ENCODE measurements at places on chromosomes 2 and 18.

GRCh38 chr18:5415665-5416064, 120.1 kb upstream of the ZBTB14 start:
- no peaks in the 10 kb centered on the region for H3K27me3 ChIP-seq
- DNase-seq, result no peak
- H3K36me3 ChIP-seq, result no peaks in the 10 kb centered on the region
- H3K27ac ChIP-seq, result peak overlapping the region; percentile 9
- peaks cover 34% of the 10 kb centered on the region for H3K4me1 ChIP-seq

GRCh38 chr2:8134985-8135682, 546.7 kb upstream of the ID2 start:
- peaks cover 18% of the 10 kb centered on the region for H3K4me1 ChIP-seq
- no peak for DNase-seq
- H3K27ac ChIP-seq, result peak overlapping the region; percentile 22
- no peak overlapping the region for H3K4me3 ChIP-seq
- no peaks in the 10 kb centered on the region for H3K27me3 ChIP-seq

- peaks cover 22% of the 10 kb centered on the region for H3K27me3 ChIP-seq
- no peak for DNase-seq
- H3K4me3 ChIP-seq, result peak overlapping the region; percentile 95
- no peaks in the 10 kb centered on the region for H3K36me3 ChIP-seq
- peak overlapping the region; percentile 90 for H3K27ac ChIP-seq
Observed at GRCh38 chr2:206275312-206276055, 1.0 kb downstream of the ZDBF2 start.

- no peaks in the 10 kb centered on the region for H3K36me3 ChIP-seq
- H3K27ac ChIP-seq, result no peak overlapping the region
- no peak for DNase-seq
Observed at GRCh38 chr2:200068642-200069041, 113.3 kb downstream of the MAIP1 start.

DNA sequence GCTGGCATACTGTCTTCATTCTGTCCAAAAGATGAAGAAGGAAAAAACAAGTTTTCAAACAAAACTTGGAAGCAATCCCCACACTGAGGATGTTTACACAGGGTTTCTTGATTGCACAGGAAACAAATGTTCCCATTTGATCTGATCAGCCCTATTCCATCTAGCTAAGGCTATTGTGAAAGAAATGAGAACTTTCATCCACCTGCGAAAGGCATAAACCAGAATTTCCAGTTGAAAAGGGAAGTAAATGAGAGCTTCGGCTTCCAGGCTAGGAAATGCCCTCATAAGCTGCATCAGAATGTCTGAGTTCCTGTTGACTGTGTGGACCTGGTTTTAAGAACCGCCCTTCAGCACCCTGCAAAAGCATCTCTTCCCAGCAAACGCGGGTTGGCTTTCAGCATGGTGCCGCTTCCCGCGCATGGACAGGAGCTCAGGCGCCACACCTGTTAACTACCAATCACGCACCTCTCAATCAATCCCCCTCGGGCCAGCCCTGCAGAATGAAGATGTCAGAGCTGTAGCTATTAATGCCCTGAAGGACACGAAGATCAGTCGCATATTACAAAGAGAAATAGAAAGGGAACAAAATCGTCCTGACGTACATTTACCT, 850.4 kb downstream of the GALR1 start:
- peaks cover 2% of the 10 kb centered on the region for H3K36me3 ChIP-seq
- H3K27ac ChIP-seq, result no peak overlapping the region
- no peak for DNase-seq
- H3K4me3 ChIP-seq, result no peak overlapping the region
- H3K4me1 ChIP-seq, result no peaks in the 10 kb centered on the region

DNA sequence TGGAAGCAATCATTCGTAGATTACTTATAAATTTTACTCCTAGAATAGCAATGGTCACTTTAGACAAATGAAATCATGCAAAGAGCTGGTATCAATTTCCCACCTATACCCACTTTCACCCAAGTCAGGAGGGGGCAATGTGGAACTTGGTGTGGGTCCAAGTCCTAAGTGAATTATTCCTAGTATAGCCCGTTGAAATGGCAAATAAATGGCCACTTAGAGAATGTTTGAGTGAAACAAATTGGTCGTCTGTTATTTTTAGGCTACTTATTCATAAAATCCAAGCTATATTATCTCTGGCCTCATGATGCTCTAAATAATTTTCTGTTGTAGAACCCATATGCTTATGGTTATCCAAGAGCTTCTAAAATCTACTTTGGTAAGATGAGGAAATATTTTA, 98.1 kb downstream of the MYO3B start:
- no peak overlapping the region for H3K27ac ChIP-seq
- no peaks in the 10 kb centered on the region for H3K36me3 ChIP-seq
- DNase-seq, result no peak
- no peaks in the 10 kb centered on the region for H3K27me3 ChIP-seq
- H3K4me3 ChIP-seq, result no peak overlapping the region

DNA sequence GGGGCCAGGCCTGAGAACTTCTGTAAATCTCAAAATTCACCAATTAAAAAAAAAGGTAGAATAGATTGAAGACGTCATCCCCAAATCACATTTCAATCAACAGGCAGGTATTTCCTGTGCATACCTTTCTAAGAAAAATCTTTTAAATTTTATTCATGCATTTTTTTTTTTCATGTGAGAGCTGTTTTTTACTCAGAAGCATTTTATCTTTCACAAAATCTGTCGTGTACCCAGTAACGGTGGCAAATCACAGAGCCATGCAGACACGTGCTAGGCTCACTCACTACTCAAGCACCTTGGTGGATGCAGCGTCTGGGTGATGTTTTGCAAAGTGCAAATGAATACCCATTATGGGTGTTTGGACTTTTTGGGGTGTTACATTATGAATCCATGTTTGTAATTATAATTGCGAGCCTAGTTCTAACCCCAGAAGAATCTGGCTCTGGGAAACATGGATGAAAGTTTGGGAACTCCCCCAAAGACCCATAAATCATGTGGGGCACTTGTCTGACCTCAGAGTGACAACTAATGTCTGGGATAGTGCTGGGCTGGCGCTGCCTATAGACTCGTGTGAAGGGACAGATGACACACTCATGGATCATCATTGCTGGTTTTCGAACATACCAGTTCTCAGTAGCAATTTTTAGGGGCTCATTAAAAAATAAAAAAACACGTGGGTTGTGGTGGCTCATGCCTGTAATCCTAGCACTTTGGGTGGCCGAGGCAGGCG, 335.2 kb downstream of the LPIN1 start:
- H3K4me1 ChIP-seq, result peaks cover 28% of the 10 kb centered on the region
- H3K27ac ChIP-seq, result no peak overlapping the region
- H3K36me3 ChIP-seq, result no peaks in the 10 kb centered on the region
- H3K27me3 ChIP-seq, result no peaks in the 10 kb centered on the region
- no peak for DNase-seq
- no peak overlapping the region for H3K4me3 ChIP-seq

DNA sequence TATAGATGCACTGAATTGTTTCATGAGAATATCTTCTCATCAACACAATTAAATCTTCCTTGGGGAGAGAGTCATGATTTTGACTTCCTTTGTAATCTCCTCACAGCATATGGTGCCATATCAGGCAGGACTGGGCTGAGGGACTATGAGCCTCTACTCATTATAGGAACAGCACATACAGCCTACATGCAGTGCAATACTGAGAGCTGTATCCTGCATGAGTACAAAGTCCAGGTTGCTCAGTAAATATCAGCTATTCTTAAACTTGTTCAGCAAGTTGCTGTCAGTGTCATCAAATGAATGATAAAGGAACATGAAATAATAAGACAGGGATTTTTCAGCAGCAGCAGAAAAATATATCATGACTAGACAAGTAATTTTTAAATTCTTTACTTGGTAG, 10.8 kb downstream of the DLGAP1 start:
- H3K4me1 ChIP-seq, result no peaks in the 10 kb centered on the region
- no peak for DNase-seq
- no peak overlapping the region for H3K4me3 ChIP-seq
- H3K27me3 ChIP-seq, result no peaks in the 10 kb centered on the region

DNA sequence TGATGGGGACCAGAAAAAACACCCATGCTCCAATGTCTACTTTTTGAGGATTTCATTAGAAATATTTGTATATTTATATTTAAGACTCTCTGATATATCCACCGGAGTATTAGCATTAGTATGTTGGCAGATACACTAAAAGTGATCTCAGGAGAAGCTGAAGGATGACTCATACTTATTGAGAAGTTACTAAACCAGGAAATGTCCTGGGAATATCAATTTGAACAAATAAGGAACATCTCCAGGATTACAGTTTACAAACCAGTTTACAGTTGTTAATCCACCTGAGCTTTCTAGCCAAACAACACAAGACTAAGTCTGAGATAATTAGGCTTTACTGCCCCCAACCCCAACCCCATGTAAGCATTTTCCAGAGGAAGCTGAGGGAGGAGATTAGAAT, 16.1 kb upstream of the DPP4 start:
- no peak for DNase-seq
- H3K4me3 ChIP-seq, result no peak overlapping the region
- H3K27me3 ChIP-seq, result no peaks in the 10 kb centered on the region
- H3K27ac ChIP-seq, result no peak overlapping the region
- H3K36me3 ChIP-seq, result no peaks in the 10 kb centered on the region

DNA sequence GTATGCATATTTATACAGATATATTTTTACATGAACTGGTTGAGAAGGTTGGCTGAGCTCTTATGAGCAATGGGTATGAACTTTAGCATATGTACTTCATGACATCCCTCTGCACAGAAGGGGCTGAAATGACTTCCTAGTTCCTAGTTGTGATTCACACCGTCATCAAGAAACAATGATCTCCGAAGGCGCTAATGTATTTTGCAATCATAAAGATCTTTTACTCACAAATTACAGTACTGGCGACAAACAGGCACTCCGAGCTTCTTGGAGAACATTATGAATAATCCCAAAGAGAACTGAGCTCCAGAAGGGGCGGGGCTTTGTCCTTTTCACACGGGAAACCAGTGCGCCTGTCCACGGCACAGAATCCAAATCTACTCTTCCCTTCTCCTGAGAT, 18.1 kb downstream of the BCL2 start:
- H3K4me3 ChIP-seq, result no peak overlapping the region
- H3K4me1 ChIP-seq, result peaks cover 57% of the 10 kb centered on the region
- DNase-seq, result no peak
- H3K27ac ChIP-seq, result no peak overlapping the region

DNA sequence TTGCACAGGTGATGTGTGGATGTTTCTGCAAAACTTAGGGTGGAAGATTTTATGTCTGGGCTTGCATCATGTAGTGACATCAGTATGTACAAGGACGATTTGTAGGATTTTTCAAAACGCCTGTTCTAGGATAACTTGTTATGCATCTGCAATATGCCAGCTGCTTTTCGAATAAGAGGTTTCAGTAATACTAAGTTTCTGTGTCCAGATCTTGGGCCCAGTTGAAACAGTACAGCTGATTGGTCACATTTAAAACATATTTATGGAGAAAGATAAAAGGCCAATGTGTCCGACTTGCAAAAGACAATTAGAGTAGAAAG, 1.2 kb downstream of the PTPN4 start:
- H3K4me1 ChIP-seq, result peaks cover 54% of the 10 kb centered on the region
- peak overlapping the region; percentile 82 for H3K4me3 ChIP-seq
- peaks cover 2% of the 10 kb centered on the region for H3K36me3 ChIP-seq
- DNase-seq, result no peak
- H3K27ac ChIP-seq, result peak overlapping the region; percentile 9
- peaks cover 3% of the 10 kb centered on the region for H3K27me3 ChIP-seq

DNA sequence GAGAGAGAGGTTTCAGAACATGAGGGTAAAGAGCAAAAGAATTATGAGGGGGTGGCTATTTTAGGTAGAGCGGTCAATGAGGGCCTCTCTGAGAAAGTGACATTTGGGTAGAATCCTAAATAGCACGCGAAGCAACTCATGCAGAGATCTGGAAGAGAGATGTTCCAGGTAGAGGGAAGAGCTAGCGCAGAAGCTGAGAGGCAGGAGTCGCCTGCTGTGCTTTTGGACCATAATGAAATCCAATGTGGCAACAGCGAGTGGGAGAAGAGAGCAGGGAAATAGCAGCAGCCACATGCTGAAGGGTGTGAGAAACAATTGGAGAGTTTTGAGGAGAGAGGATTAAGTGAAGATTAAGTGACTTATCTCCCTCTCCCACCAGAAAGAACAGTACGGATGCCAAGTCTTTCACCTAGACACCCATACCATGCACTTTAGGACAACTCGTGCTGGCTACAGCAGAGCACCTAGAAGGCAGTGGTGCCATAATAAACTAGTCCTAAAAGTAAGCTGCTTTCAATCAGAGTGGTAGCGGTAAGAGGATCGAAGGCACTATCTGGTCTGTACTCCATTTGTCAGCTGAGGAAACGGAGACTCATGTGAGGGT, 129.7 kb downstream of the LRP2 start:
- no peak overlapping the region for H3K27ac ChIP-seq
- peaks cover 3% of the 10 kb centered on the region for H3K4me1 ChIP-seq
- H3K36me3 ChIP-seq, result peaks cover 18% of the 10 kb centered on the region
- H3K4me3 ChIP-seq, result no peak overlapping the region
- no peaks in the 10 kb centered on the region for H3K27me3 ChIP-seq

- peaks cover 5% of the 10 kb centered on the region for H3K4me1 ChIP-seq
- DNase-seq, result no peak
- no peaks in the 10 kb centered on the region for H3K36me3 ChIP-seq
Observed at GRCh38 chr18:22026362-22026761, 143.0 kb upstream of the GATA6 start.

- H3K4me1 ChIP-seq, result peaks cover 14% of the 10 kb centered on the region
- DNase-seq, result no peak
- peaks cover 5% of the 10 kb centered on the region for H3K36me3 ChIP-seq
Observed at GRCh38 chr2:173195100-173195499, 119.5 kb downstream of the MAP3K20 start.

GRCh38 chr18:77187189-77187588, 54.6 kb upstream of the MBP start:
- H3K27ac ChIP-seq, result no peak overlapping the region
- H3K4me3 ChIP-seq, result no peak overlapping the region

DNA sequence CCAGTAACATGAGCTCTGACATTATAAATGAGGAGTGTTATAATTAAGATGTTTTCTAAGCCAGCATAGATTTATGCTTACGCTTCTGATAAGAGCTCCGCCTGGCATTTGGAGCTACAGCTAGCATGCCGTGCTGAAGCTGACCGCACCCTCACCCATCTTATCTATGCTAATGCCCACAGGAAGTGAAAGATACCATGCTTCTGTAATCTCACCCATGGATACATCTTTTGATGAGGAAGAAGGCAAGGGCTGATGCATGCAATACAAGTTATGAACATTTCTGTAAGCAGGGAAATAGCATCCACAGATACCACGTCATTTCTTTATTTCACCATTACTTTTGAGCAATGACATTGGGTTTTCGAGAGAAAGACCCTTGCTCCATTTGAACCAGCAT, 82.3 kb downstream of the ARL4C start:
- H3K4me1 ChIP-seq, result peaks cover 15% of the 10 kb centered on the region
- no peak overlapping the region for H3K27ac ChIP-seq
- peaks cover 2% of the 10 kb centered on the region for H3K27me3 ChIP-seq
- no peak for DNase-seq

GRCh38 chr2:46347648-46348280, 50.6 kb downstream of the EPAS1 start:
- no peaks in the 10 kb centered on the region for H3K27me3 ChIP-seq
- no peak overlapping the region for H3K4me3 ChIP-seq
- no peak for DNase-seq
- H3K36me3 ChIP-seq, result no peaks in the 10 kb centered on the region
